ENCODE measurements at places on chromosomes 7 and 10. TPM values are rescaled to one million over a fixed set of nuclear protein-coding genes. Genes with fewer than 3 reads are reported as not detected.

The MMRN2 gene
- total RNA-seq, result 3.4 TPM

The NFE2L3 gene
- 13.0 TPM for total RNA-seq

The EN2 gene
- total RNA-seq, result not detected

DNA sequence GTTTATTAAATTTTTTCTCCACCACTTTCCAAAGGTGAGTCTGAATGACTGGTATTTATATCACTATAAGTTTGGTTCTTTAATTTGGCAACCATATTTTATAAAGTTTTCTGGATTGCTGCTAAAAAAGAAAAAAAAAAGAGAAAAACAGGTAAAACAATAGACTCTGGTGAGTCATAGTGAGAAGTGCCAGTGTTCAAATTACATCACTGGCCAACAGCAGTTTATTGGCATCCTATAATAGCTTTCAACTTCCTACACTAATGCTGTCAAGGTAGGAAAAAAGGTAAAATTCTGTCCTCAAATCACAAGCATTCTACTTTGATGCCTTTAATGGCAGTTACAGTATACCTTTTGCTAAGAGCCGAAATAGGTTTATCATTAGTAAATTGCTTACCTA, 808.8 kb downstream of the GRM8 start:
- no peak for DNase-seq

DNA sequence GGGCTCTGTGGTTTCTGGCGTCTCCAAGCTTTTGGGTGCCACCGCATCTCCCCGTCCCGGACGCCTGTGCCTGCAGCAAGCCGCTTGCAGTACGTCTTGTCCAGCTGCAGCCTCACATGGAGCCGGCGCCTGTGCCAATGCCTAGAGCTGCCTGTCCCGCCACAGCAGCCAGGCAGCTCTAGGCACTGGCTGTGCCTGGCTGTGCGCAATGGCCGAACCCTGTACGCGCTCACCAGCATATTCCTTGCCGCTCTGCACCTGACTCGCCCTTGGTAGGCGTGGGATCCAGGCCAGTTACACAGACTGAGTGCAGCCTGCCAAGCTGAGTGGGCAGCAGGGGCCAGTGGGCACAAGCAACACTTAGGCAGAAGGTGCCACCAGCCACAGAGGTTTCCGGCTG, 381.2 kb upstream of the SORCS1 start:
- no peak for DNase-seq

DNA sequence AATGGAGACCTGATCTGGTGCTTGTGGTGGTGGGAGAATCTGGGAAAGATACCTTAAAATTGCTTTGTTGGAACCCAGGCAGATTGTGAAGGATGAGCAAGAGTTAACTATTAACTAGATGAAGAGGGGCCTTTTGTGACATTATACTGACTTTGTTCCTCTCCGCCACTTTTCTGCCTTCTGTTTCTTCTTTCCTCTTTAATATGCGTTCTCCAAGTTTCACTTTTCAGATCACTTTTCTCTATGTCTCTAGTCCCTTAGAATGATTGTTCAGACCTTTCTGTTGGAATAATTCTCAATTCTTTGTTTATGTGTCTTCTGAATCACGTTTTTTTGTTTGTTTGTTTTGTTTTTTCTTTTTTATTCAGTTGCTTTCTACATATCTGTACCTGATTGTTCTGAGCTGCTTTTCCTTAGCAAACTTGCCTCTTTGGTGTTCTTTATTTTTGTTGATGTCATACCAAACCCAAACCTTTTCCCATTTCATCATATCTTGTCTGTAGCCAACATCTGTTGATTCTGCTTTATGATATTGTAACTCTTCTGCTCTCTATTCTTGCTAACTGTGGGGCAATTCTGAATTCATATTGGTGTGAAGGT, 2.8 kb downstream of the BMPR1A start:
- no peak for DNase-seq

DNA sequence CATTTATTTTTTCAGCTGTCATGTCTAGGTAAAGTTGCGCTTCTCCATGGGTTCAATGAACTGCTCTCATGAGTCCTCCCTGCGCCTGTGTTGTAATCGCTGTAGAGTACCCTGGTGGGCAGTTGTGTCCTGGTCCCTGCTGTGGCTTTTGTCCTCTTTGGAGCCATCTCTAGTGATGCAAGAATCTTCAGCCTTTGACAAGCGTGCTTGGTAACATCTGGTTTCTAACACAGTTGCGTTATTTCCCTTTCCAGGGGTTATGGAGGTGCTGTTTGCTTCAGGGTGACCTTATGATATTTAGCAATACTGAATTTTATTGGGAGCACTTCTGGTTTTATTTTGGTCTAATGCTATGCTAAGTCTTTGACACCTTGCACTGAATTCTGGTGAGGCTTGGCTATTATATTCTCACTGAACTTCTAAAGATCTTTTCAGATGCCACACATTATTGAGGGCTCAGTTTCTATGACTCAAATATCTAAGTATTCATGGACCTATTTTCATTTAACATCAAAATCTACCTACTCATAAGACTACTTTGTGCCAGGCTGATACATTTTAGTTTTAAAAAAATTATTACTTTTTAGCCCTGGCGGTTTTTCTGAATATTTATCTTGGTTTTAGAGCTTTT, 88.6 kb downstream of the FANK1 start:
- DNase-seq, result no peak

- DNase-seq, result no peak
These were observed 1015.2 kb upstream of the PHF14 start for GRCh38 chr7:9958486-9958885.

Data from colonic mucosa (tissue), 4 donors.